AG08395 (cell line): ENCODE measurements at places on chromosomes 12 and 14.
A peak's percentile ranks its signal among the peaks of the same experiment; 100 is the strongest.

DNA sequence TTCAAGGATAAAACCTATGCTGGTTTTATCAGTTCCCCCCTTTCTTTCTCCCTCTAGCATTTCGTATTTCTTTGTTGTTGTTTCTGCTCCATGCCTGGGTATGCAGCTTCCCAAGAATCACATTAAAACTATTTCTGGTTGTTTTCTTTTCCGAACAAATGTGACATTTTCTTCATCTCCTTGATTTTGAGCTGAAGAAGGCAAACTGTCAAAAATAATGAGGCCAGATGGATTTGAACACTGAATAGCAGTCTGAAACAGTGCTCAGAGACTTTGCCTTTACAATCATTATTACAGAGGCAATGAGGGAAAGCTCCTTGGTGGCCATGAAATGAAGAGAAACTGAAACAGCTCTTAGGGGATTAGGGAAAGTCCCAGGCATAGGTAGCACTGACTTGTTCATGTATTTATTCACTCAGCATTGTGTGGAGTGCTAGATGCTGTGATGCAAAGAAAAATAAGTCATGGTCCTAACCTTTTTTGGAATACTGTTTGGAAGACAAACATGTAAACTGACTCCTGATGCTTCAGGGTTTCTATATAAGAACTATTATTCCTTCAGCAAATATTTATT lies 319.5 kb downstream of the FUT8 start:
- no peak for DNase-seq

DNA sequence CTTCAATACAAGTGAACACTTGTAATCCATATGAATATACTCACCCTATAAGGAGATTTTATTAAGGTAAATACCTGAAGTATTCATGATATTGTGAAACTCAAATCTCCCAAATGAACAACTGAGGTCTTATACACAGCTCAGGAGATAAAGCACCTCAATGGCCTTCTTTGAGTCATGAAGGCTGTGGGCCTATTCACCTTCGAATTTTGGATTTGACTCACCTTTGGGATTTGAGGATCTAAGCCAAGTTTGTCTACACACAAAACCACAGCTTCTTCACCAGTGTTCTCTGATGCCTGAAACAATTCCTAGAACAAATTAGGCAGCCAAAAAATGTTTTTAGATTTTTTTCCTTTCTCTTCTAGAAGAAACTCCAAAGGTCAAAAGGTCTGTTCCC lies 194.1 kb downstream of the NUAK1 start:
- no peak for DNase-seq

DNA sequence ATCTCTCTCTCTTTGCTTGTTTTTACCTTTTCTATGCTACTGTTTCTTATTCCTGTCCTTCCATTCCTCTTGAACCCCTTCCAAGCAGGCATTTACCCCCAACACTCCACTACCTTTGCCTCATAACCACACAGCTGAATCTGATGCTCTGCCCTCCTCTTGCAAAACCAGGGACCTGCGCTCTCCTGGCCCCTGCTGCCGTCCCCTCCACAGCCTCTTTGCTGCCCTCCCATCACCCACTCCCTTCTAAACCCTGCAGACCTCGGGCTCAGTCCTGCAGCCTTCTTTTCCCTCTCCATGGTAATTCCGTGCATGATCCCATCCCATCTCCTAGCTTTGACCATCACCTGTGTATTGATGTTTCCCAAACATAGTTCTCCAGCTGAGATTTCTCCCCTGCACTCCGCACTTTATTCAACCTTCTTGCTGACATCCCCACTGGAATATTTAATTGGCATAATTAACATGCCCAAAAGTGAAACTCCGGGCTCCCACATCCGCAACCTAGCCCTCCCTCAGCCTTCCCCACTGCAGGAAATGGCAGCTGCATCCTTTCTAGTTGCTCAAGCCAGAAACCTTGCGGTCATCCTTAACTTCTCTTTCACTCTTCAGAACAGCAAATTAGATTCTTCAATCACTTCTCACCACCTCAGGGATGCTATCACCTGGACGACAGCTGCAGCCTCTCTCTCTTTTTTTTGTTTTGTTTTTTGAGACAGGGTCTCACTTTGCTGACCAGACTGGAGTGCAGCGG lies 16.0 kb downstream of the FIGNL2 start:
- no peak for DNase-seq

GRCh38 chr12:57242329-57242690 lies 8.7 kb downstream of the STAC3 start:
- no peak for DNase-seq

GRCh38 chr14:80354860-80355581 lies 143.7 kb upstream of the DIO2 start:
- DNase-seq = no peak

DNA sequence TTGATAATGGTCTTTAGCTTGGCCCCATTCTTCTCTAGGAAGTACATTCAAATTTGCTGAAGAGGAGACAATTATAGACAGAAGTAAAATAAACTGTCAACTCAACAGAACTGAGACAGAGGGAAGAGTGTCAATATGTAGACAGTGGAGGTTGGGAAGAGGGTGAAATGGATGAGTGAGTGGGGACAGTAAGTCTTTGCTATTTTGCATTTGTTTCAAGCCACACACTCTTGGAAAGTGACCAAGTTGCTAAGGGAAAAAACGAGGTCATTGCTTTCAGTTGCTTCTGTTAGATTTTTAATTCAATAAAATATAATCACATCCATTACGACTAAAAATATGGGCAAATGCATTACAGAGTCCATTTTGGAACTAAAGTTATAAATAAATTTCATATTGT lies 47.8 kb downstream of the BTBD7 start:
- peak; percentile 14 for DNase-seq

GRCh38 chr14:93716002-93716745 lies 72.1 kb downstream of the PRIMA1 start:
- DNase-seq = no peak

GRCh38 chr14:63993992-63994391 lies 141.2 kb downstream of the SYNE2 start:
- DNase-seq = no peak

DNA sequence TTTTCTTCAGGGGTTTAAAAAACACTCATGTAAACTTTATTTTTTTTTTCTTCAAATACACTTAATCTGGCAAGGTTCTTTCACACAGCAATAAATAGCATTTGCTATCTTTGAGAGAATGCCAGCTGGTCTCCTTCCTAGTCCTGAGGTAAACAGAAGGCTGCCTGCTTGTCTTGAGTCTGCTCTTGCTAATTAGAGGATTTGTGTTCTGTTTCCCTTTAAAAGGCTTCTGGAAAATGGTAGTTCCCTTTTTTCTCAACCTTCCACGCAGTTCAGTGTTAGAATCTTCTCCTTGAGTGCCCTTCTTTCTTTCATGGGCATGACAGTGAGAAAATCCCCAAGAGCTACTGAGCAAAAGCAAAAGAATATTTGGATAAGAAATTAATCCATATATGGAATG lies 92.3 kb upstream of the DCN start:
- peak; percentile 11 for DNase-seq

GRCh38 chr14:73743431-73743931 lies 29.3 kb upstream of the PNMA1 start:
- DNase-seq = peak; percentile 61

GRCh38 chr12:48933664-48934311 lies 8.5 kb upstream of the FKBP11 start:
- DNase-seq = no peak

DNA sequence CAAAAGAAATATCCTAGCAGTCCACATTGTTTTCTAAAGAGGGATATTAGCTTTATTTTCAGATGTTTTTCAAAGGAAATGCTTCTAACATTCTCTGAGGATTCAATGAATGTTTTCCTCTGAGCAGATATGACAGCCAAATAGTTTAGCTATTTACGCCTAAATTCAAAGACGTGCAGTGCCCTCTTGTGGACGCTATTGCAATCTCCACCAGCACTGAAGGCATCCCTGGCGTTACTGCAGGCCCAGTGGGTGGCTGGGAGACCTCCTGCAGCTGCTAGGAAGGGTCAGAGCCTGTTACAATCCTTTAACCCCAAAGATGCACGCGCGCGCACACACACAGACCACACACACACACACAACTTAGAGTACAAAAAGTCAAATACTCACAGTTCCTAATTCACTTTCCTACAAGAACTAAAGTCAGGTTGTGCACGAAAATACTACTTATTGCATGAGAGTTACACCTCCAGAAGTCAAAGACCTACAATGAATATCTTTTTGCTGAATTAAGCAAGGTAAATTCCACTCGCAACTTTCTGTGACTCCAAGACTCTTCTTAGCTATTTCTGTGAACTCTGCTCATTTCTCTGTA lies 589.3 kb upstream of the TMEM132C start:
- peak; percentile 82 for DNase-seq

DNA sequence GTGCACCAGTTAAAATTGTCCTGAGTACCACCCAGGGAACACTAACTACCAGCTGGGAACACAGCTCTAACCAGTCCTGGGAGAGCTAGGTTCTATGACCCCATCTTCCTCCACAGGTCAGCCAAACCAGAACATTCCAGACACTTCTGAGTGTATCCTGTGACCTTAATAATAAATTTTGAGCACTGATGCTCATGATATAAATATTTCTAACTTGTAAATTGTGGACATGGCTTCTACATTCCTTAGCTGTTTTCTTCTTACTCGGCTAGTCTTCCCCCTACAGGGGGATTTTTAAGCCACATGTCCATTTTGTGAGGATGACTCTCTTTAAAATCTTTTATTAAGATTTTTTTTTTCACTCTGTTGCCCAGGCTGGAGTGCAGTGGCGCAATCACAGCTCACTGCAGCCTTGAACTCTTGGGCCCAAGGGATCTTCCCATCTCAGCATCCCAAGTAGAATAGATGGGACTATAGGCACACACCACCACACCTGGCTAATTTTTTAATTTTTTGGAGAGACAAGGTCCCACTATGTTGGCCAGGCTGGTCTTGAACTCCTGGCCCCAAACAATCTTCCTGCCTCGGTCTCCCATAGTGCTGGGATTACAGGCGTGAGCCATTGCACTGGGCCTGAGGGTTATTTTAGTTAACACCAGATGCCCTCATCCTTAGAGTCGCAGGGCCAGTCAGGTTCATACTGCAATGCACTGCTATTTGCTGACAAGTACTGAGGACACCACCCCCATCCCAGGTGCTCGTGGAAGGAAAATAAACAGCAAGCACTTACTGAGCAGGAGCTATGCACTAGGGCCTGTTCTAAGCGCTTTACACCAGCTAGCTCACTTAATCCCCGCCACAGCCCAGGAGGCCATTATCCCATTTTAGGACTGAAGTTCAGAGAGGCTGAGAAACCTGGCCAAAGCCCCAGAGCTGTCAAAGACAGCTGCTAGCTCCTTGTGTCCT lies 142.6 kb upstream of the NCOR2 start:
- DNase-seq = peak; percentile 77

DNA sequence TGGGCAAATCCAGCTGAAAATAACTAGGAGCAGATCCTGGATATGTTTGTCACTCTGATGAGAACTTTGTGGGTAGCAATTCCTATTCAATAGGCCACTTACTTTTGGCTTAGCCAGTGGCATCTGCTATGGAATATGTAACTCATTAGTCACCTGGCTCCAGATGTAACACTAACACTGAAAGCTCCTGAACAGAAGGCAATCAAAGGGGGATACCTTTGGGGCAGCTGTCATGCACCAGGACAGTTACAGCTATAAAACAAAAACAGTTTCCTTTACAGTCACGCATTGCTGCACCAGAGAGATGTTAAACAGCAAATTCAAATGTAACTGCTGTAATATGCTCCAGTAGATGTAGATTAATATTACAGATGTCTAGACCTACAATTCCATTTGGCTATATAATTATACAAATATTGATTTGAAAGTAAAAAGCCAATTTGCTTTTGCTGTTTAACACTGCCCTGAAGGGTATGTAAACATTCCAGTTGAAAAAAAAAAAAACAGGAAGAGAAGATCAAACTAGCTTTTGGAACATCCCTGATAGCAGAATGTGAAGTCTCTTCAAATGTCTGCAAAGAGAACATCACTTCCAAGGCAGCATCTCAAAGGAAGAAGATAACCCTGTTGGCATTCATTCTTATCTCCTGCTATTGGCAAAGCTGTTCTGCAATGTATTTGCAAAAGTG lies 18.4 kb downstream of the RACGAP1 start:
- no peak for DNase-seq

- no peak for DNase-seq
Observed at GRCh38 chr14:61839507-61839906, 77.3 kb downstream of the SNAPC1 start.

DNA sequence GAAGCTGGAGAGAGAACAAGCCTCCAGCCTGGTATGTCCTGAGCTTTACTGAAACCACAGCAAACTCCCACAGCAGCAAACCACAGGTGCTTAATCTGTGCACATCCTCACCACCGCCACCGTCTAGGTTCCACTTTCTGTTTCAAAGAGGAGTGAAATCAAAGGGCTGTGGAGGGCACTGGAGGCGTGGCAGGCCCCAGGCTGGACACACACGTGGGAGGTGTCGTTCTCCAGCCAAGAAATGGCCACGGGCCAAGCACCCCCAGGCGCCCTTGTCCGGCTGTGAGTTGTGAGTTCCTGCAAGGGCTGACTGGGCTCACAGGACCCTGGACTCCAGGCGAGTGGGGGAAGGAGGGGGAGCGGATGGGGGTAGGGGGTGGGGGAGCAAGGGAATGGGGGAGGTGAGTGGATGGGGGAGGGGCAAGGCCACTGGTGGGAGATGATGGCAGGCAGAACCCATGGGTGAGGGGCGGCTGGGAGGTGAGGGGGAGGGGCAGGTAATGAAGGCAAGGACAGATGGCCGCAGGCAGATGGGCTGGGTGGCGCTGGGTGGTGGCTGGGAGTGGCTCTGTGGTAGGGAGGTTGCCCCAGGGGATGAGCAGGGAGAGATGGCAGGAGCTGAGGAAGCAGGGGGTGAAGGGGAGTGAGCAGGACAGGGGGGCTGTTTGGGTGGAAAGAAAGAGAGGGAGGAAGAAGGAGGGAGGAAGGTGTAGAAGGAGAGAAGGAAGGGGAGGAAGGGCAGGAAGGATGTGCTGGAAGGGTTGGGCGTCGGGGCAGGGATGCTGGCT lies 86.7 kb downstream of the NCOR2 start:
- peak; percentile 60 for DNase-seq
